ENCODE measurements at places on chromosomes 3 and 15.

DNA sequence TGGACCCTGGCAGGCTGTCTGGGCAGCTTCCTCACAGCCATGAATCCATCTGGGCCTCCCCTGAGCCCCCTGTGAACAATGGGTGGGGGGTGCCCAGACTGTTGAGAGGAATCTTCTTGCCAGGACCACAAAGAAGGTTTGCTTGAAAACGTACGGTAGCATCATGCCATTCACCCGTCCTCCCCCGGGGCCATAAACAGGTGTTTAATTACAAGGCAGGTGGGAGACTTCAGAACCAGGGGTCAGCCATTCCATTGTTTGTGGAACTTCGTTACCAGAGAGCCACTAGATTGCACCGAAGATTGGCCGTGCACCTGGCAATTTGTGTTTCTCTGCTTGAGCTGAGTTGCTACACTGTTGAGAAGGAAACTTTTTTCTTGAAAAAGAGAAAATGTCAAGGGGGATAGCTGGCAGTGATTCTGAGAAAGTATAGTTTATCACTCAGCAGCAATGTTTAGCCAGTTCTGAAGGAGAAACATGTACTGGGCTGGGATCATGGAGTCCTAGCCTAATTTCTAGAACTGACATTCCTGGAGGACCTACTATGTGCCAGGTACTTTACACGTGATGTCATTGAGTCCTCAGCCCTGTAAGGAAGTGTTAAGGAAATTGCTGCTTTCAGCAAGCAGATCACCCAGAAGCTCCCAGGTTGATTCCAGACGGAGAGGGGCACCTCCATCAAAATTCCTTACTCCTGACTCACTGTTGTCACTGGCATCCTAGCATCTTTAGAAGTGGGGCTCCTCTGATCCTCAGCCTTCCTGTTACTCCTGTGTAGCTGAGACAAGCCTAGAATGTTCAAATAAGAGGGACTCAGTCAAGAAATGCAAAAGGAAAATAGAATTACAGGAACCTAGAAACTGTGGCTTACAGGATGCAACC is 103.8 kb upstream of the UBE2E1 start:
- DNase-seq = no peak

GRCh38 chr15:35693886-35694285 is 147.9 kb upstream of the DPH6 start:
- DNase-seq = no peak

- DNase-seq = no peak
Measured at GRCh38 chr3:107824822-107825371, 265.9 kb downstream of the CD47 start.

GRCh38 chr3:144200466-144200865 is 228.8 kb downstream of the DIPK2A start:
- no peak for DNase-seq

GRCh38 chr15:56608140-56608778 is 125.0 kb downstream of the ZNF280D start:
- no peak for DNase-seq

- no peak for DNase-seq
Measured at GRCh38 chr15:87614704-87615103, 641.8 kb downstream of the NTRK3 start.

DNA sequence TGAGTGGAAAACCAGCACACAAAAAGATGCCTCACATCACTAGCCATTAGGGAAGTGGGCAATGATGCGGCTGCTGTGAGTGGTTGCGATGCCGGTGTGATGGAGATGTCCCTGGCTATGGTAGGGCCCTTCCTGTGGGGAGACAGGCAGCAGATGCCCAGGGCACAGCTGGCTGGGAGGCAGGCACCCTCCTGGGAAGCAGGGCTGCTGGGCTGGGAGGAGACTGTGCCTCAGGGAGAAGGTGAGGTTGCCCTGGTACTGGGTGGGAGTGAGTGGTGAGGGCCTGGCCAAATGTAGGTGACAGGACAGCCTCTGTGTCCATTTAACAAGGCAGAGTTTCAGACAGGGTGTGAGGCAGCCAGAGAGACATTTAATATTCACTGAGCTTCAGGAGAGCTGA is 335.6 kb downstream of the OCA2 start:
- DNase-seq = no peak

DNA sequence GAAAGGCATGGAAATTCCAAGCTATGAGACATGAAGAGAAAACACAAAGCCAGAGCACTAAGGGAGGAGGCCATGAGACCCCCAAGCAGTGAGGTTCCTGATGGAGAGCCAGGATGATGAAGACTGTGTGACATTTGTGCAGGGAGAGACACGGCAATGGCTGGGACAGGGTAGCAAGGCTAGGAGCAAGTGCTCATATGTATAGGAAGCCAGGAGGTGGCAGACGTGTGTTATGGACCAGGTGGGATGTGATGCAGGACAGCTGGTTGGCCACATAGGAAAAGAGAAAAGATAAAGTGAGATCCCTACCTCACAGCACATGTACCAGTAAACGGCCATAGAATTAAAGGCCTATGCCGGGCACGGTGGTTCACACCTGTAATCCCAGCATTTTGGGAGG is 112.7 kb downstream of the APBA2 start:
- no peak for DNase-seq

- DNase-seq = no peak
Measured at GRCh38 chr3:121411523-121411922, 134.3 kb downstream of the POLQ start.

GRCh38 chr15:27027229-27027628 is 56.2 kb downstream of the GABRG3 start:
- DNase-seq = no peak

GRCh38 chr3:155727836-155728235 is 17.0 kb downstream of the PLCH1 start:
- no peak for DNase-seq

- DNase-seq = no peak
Measured at GRCh38 chr15:90054618-90055097, 47.6 kb downstream of the IDH2 start.

DNA sequence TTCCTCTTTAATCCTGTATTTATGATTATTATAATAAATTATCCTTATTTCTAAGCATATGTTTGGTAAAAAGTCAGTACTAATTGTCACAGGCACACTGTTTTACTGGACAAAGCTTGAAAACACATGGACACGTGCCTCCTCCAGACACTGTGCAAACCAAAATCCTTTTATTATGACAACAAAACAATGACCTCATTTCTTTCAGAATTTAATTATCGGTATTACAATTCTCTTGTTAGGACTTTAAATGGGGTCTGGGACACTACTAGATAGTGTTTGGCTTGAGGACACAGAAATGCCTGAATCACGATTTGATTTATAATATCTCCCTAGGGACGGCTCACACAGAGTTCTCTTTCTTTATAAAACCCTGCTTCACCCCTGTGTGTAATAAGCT is 107.3 kb upstream of the IGSF10 start:
- no peak for DNase-seq

GRCh38 chr15:46088486-46089445 is 453.9 kb downstream of the SQOR start:
- DNase-seq = no peak

- DNase-seq = no peak
Measured at GRCh38 chr3:196694202-196694638, 17.8 kb downstream of the CEP19 start.

DNA sequence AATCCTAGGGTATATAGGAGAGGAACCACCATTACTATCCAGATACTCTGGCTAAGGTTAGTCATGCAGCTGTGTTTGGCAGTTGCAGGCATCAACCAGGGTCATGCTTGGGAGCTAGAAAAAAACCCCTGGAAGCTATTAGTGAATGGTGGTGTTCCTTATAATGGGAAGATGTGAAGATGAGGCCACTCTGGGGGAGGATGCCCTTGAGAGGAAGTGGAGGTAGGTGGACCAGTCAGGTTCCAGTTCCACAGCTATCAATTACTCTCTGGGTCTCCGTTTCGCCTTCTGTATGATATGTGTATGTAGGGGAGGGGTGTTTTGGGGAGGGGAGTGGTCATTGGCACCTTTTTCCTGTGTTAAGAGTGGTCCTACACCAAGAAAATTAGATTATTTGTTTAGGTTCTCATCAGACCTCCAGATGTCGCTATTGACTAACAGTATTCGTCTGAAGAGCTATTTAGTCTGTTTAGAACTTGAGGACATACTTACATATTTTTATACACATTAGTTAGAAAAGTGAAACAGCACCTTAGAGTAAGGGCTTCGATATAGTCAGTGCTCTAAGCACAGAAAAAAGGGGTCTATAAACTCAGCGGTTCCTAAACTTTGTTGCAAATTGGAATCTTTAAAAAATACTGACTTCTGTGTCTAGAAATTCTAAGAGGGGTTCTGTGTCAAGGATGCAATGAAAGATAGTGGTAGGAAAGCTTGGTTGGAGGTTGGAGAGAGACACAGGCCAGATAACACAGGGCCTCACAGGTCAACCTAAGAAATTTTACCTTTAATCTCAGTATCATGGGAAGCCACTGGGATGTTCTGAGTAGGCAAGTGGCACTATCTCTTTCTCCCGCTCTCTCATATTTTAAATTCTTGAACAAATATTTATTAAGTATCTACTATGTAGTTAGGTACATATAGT is 9.1 kb upstream of the HPS3 start:
- DNase-seq = peak; percentile 43

DNA sequence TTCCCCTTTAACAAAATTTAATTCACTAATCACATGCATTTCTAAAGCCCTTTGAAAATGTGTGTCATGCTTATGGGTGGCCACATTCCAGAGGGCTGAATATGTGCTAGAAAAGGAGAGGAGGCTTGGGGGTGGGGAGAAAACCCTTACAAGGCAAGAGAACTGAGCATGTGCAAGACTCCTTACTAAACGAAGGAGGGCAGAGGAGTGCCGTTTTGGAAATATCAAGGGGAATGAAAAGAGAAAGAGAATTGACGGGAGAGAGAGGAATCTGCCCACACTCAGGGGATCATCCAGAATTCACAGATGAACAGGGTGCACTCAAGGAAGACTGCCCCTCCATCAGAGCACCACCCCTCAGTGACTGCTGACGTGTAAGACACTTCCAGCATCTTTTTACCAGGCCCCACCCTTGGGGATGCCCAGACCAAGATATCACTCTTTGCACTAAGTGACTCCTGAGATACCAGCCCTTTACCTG is 37.9 kb upstream of the TSC22D2 start:
- peak; percentile 88 for DNase-seq
